ENCODE measurements at places on chromosomes 16 and 17.
A peak's percentile ranks its signal among the peaks of the same experiment; 100 is the strongest.

DNA sequence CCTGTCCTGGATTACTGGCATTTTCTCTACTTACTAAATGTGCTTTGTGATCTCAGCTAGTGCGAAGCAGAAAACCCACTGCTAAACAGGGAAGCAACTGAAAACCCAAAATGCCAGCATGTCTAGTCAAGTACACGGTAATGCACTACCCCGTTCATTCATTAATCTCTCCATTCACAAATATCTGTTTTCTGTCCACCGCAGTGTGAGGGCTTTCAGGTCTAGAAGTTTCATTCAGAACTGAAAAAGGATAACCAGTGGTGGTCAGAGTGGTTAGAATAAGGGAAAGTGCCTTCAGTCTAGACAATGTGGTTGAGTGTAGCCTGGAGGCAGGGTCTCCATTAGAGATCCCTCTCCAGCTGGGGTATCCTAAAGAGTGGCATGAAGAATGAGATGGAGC lies 68.3 kb downstream of the C17orf67 start:
- DNase-seq, result no peak

DNA sequence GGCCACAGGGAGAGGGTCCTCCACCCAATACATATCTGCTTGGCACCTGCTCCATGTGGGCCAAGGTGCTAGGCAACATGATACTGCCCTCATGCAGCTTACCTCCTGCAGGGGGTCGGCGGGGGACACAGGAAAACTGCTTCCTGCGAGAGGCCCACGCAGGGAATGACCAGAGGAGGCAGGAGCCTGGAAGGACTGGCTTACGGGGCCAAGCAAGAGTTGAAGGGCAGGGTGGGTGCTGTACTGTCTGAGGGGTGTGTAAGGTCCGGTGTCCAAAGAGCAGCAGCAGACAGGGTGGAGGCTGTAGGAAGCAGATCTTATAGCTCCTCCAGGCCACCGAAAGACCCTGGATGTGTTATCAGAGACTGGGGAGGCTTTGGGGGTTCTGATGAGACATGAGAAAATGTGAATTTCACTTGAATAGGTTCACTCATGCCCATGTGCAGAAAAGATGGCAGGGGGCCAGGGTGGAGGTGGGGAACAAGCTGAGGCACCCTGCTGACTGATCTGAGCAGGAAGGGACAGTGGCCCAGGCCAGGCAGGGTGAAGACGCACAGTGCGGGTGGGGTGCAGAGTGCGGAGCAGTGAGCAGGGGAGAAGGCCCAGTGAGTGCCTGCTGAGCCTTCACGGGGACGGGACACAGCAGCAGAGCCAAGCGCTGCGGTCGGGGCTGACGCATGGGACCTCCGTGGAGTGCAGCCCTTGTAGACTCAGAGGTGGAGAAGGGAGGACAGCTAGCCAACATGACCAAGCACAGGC lies 8.3 kb downstream of the FLCN start:
- no peak for DNase-seq

DNA sequence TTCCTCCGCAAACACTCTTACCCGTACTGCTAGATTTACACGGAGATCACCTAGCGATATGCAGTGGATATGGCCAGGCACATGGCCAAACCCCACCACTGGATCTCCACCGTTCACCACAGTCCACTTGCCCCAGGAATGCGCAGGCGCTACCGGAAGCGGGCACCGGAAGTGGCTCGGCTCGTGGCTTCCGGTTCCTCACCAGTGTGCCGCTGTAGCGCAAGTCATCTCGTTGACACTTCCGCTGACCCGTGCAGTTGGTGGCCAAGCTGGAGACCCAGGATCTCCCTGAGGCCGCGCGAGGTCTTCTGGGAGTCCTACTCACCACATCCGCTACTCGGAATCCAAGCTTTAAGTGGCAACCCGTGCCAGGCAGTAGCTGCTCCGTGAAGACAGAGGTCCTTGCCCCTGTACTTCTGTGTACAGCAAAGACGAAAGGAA lies 11.5 kb downstream of the ZNF597 start:
- no peak for DNase-seq

GRCh38 chr16:23729503-23730424 lies 16.7 kb upstream of the ERN2 start:
- DNase-seq, result no peak

DNA sequence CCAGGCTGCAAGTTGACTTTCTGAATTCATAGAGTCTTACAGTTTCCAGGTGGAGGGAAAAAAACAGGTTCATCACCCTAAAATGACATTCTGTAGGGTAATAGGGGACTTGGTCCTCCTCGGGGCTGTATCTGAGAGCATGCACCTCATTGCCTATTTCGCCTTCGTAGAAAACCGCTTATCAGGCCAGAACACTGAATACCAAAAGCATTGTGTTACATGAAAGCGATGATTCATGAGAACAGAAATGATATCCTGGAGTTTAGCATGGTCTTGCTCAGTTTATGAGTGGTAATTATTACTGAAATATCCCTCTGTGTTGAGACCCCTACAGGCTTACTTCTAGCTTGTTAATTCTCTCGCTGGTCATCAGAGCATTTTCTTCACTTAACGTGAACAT lies 61.4 kb upstream of the ARHGAP44 start:
- DNase-seq, result no peak

GRCh38 chr17:50205111-50205962 lies 3.9 kb upstream of the COL1A1 start:
- no peak for DNase-seq

DNA sequence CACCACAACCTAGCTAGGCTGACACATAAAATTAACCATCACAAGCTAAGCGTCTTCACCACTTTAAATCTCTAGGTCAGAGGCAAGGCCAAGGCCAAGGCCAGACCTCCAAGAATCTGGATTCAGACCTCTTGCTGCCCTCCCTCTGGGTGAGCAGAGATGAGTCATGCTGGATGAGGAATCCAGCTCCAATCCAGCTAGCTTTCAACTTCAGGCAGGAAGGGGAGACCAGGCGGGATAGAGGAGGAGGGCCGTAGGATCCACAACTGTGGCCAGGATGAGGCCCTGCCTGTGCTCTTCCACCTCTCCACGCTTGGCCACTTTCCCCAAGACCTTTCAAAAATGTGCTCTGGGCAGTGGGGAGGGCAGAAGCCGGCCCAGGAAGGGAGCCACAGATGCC lies 14.7 kb downstream of the LRRC75A start:
- DNase-seq, result no peak

- DNase-seq, result no peak
Measured at GRCh38 chr16:1395444-1396031, 19.0 kb downstream of the UNKL start.

- DNase-seq, result no peak
Measured at GRCh38 chr17:44236444-44236991, 17.0 kb upstream of the UBTF start.

DNA sequence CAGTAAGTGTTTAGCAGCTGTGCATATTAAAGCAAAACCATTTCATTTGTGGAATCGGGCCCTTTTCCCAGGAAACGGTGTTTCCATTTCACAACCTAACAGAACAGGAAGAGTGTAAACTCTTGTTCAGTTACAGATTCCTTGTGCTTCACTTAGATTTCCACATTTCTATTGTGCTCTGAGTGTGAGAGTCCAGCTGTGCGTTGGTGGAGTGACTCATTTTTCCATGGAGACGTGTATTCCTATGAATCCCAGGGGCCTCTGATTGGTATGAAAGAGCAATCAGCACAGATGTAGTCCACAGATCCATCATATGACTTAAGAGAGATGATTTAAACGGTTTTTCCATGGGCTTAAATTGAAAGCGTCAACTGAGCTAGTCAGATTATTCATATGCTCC lies 13.3 kb upstream of the CAVIN1 start:
- no peak for DNase-seq

- no peak for DNase-seq
Measured at GRCh38 chr17:75338335-75338734, 49.1 kb upstream of the SLC25A19 start.

GRCh38 chr16:59848296-59848695 lies 1114.2 kb upstream of the GOT2 start:
- DNase-seq, result no peak

- no peak for DNase-seq
Measured at GRCh38 chr16:79928142-79928873, 327.8 kb upstream of the MAF start.

GRCh38 chr17:67479148-67479547 lies 102.1 kb downstream of the PITPNC1 start:
- DNase-seq, result no peak

- DNase-seq, result no peak
Measured at GRCh38 chr17:34156401-34156740, 98.7 kb upstream of the CCL2 start.

GRCh38 chr16:67250045-67250327 lies 1.2 kb downstream of the SLC9A5 start:
- DNase-seq, result no peak

DNA sequence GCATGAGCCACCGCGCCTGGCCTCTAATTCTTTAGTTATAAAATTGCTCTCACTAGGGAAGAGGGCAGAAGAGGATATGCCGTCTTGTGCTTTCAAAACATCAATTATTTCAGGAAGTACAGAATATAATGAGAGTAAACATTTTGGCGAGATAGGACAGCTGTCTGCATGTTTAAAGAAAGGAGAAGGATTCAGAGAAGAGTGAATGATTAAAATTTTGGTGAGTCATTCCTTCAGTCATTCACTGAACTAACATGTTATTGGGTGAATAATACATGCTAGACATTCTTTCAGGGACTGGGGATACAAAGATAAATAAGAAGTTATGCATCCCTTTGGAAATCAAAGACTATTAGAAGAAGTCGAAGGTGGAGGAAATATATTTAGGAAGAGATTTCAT lies 590.3 kb upstream of the GOT2 start:
- no peak for DNase-seq

- peak; percentile 35 for DNase-seq
Measured at GRCh38 chr17:57915985-57916757, 39.0 kb downstream of the CUEDC1 start.

- DNase-seq, result no peak
Measured at GRCh38 chr16:75632857-75633256, 9.8 kb upstream of the ADAT1 start.

GRCh38 chr17:15490634-15491261 lies 23.3 kb upstream of the CDRT4 start:
- no peak for DNase-seq

GRCh38 chr17:7495906-7496434 lies 11.8 kb downstream of the POLR2A start:
- DNase-seq, result no peak

DNA sequence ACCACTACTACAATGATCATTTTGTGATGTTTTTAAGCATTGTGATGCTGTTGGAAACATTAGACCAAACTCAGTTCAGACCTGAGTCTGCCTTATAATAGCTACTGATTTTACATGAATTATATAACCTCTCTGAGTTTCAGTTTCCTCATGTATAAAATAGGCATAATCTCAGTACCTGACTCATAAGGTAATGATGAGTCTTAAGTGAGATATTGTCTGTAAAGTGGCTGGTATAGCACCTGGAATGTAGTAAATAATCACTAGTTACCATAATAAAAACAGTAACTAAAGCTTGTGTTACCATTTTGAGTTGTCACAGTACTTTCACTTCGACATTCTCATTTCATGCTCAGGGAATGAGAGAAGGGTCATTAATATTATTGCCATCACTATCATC lies 381.5 kb upstream of the SALL1 start:
- DNase-seq, result no peak

- DNase-seq, result no peak
Measured at GRCh38 chr16:72969146-72969545, 78.8 kb downstream of the ZFHX3 start.

DNA sequence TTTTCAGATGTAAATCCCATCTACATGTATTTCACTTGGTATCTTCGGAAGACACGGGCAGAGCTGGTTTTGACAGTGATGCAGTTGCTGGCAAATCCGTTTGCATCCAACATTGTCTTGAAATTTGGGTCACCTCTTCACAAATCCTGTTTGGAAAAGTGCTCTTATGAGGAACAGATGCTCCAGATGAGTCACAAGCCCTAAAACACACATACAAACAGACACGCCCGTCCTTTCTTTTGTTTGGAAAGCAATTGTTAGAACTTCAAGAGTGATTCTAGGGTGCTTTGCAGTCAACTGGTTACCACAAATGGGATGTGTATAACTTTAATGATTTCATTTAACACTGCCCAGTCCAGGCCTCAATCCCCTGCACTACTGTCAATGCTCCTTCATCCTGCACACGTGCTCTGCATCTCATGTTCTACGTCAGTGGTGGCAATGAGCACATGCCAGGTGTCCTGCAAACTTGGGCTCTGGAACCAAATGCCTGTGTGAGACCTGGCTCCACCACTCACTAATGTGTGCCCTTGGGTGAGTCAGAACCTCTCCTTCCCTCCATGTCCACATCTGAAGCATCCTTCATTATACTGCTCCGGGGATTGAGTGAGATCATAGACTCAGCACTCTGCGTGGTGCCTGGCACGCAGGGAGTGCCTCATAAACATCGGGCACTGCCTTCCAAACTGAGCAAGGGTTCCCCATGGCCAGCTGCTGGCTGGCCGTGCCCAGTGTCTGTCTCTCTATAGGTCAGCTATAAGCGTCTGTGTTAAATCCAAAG lies 19.3 kb upstream of the FOXF1 start:
- no peak for DNase-seq

DNA sequence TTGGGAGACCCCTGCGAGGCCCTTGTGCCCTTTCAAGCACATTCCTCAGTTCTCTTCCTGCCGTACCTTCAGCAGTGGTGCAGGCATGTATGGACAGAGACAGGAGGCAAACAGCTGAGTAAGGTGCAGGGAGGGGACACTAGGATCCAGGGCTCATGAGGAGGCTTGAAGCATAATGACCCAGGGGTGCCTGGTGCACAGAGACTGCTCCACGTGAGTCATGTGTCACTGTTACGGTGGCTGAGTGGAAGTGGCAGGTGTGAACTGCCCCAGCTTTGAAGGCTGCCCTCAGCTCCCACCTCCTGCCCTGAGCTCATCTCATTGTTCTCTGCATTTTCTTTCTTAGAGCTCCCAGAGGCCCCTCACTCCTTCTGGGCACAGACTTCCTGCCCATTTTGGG lies 124.8 kb downstream of the NTN1 start:
- no peak for DNase-seq

- no peak for DNase-seq
Measured at GRCh38 chr17:19727501-19728078, 11.2 kb upstream of the SLC47A2 start.

All from NCI-H1436 (cell line).